ENCODE measurements at places on chromosomes 3 and 15.

DNA sequence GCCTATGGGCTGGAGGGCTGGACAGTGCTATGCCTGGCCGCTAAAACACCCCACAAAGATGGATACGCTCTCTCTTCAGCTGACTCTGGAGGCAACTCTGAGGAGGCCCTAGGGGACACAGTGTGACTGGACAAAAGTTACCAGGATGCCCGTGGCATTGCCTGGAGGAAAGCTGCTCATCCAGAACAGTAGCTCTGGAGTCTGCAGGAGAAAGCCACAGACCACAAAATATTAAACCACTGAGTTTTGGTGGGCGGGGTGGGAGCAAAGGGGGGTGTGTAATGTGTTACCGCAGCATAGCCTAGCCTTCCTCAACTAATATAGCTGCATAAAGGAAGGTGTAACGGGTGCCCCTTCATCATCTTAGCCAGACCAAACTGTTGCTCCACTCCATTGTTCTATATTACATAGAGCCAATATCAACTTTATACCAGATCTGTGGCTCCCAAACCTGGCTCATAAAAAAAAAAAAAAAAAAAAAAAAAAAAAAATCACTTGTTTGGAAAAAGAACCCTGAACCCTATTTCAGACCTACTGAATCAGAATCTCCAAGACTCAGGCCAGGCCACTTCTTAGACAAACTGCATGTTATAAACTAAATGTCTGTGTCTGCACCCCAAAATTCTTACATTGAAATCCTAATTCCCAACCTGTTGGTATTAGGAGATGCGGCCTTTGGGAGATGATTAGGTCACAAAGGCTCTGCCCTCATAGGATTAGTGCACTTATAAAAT lies 132.6 kb downstream of the TNIK start:
- no peak for DNase-seq

DNA sequence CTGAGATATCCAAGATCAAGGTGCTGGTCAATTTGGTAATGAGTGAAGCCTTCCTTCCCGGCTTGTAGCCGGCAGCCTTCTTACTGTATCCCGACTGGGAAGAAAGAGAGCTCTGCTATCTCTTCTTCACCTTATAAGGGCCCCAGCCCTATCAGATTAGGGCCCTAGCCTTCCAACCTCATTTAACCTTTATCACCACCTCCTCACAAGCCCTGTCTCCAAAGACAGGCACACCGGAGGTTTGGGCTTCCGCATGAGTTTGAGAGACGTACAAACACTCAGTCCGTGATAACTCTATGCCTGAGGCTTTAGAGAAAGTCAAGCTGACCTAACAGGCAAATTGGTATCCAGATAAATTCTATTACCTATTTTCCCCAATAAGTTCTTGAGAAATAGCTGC lies 243.9 kb downstream of the OPA1 start:
- DNase-seq: no peak

- DNase-seq: no peak
These were observed 66.6 kb downstream of the ARPP21 start for GRCh38 chr3:35705904-35706303.

DNA sequence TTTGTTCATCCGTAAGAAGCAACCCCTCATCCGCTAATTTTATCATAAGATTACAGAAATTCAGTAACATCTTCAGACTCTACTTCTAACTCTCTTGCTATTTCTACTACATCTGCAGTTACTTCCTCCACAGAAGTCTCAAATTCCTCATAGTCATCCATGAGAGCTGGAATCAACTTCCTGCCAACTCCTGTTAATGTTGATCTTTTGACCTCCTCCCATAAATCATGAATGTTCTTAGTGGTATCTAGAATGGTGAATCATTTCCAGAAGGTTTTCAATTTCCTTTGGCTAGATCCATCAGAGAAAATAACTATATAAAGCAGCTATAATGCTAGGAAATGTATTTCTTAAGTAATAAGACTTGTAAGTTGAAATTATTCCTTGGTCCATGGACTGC lies 115.1 kb downstream of the TAFA4 start:
- no peak for DNase-seq

GRCh38 chr3:151371526-151371925 lies 13.0 kb downstream of the P2RY12 start:
- no peak for DNase-seq

DNA sequence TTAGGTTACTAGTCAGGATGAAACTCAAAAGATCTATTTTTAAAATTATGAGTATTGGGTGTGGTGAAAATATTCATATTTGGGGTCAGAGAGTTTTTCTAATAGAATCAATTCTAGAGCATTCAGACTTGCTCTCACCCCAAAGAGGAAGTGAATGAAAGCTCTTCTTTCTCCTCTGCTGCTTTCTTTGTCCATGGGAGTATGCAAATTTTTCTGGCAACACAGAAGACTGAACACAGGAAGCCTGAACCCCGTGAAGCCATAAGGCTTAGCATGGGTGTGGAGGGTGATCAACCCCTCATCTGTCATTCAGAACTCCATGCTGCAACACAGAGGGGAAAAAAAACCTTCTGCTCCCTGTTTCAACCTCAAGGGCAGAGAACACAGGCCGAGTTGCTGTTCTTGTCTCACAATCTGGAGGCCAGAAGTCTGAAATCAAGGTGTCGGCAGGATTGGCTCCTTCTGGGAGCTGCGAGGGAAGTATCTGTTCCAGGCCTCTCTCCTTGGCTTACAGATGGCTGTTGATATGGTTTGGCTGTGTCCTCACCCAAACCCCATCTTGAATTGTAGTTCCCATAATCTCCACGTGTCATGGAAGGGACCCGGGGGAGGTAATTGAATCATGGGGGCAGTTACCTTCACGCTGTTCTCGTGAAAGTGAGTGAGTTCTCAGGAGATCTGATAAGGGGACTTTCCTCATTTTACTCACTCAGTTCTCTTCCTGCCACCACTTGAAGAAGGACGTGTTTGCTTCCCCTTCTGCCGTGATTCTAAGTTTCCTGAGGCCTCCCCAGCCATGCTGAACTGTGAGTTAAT lies 33.7 kb upstream of the CD47 start:
- no peak for DNase-seq

DNA sequence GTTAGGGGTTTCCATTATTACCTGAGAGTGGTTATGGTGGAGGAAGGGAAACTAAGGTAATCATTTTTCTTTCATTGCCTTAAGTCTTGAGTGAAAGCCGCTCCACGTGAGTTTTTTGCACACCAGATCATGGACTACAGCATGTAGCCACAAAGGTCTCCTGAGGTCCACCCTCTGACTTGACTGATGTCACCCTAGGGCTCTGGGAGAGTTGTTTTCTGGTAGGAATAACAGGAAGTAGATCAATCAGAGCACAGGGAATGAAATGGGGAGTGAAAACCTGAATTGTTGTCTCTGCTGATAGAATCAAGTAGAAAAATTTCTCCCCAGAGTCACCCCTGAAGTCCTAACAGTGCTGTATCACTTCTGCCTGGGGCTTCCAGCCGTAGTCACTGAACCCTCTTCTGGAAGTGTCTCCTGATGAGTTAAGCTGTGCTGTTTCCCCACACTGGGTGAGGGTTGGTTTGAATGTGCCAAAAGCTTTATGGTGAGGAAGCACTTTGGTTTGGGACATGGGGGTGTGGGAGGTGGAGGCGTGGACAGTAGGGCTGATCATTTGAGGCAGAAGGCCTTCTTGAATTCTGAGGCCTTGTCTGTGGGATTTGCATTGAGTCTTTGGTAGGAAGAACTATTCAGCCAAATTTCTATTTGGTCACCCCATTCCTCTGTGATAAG lies 64.3 kb downstream of the SLCO3A1 start:
- DNase-seq: no peak

- DNase-seq: no peak
These were observed 52.8 kb downstream of the SOX2 start for GRCh38 chr3:181764544-181764943.

GRCh38 chr3:42164656-42165055 lies 73.5 kb downstream of the TRAK1 start:
- no peak for DNase-seq

- no peak for DNase-seq
These were observed 141.0 kb upstream of the HACD2 start for GRCh38 chr3:123725652-123726400.

GRCh38 chr15:63815796-63816533 lies 17.8 kb downstream of the HERC1 start:
- DNase-seq: no peak

- DNase-seq: no peak
These were observed 44.6 kb downstream of the PLCL2 start for GRCh38 chr3:16929311-16929710.

DNA sequence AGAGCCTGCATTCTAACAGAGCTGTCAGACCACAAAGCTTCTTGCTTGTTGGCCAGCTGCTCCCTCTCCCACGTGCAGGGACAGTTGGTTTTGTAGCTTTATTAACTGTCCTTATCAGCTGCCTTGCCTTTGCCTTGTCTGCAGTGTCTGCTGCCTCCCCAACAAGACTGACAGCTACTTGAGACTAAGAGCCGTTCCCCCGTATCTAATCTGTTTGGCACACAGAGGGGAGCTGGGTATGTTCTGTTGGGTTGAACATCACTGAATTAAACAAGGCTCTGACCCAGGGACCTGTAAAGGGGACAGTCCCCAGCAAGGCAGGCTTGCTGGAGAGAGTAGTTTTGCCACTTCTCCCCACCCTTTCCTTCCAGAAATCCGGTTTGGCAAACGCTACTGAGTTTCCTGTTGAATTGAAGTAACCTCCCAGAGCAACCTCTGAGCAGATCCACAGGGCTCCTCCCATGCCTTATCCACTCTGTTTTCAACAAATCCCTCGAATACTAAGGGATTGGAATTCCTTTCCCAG lies 116.1 kb downstream of the ANP32A start:
- no peak for DNase-seq

DNA sequence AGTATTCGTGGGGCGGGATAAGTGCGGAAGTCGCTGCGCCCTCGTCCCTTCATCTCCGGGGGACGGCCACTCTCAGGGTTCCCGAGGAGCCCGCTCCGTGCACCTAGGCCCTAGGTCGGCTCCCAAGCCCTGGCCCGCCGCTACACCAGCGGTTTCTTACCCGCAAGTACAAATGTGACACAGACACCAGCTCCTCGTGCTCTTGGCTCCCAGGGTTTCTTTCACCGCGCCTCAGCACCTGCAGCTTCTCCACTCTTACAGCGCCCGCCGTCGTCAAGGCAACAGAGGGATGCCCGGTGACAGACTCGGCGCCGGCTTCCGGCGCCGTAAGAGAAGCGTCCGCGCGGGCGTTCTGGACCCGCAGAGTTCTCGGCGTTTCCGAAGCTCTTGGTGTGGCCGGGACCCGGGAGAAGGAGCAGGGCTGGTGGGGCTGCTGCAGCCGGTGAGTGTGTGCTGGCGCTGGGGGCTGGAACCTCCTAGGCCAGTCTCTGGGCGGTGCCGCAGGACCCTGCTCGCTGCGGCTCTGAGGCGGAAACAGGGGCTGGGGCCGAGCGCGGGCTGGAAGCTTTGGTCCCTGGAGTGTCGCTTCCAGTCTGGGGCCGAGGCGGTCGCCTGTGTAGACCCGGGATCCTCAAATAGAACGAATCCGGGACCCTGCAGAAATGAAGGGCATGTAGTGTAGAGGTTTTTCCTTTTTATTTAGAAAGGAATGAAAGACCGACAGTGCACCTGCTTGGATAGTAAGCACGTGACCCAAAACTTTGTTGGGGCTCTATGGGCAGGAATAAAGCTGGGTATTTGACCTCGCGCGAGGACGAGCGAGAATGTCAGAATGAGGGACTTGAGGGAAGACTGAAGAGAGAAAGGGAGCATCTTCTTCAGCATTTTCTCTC lies 155.4 kb upstream of the GOLGA6L4 start:
- DNase-seq: peak; percentile 64

GRCh38 chr3:25027650-25028049 lies 400.4 kb upstream of the RARB start:
- no peak for DNase-seq

DNA sequence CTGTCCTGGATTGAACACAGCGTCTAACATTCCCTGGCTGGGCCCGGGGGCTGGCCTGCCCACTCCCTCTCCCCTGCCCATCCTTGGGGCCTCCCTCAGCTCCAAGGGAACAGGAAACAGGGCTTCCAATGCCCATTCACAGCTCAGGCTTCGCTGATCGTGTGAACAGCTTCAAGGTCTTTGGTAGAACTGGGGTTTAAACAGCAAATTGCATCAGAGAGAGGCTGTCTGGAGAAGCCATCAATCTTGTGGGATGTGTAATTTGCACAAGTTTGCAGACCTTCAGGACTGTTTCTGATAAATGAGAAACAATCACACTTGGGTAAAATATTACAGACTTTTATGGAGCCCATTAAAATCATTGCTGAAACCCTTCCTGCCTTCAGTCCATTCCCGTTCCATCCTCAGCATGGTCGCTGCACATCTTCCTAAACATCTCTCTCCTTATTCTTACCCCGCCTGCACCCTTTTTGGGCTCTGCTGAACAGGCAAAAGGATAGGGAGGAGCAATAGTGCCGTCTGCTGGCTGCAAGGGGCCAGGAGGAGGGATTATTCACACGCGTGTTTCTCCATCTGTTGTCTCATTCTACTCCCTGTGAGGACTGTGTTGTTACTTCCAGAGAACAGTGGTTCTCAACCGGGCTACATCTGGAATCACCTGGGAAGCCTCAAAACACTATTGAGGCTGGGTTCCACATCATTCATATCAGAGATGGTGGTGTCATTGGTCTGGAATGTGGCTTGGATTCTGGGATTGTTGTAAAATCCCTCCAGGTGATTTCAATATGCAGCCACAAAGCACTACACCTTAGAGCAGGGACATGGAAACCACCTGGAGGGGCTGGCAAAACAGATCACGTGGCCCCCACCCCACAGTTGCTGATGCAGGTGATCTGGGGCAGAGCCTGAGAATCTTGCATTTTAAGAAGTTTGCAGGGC lies 116.3 kb downstream of the CLSTN2 start:
- DNase-seq: no peak

GRCh38 chr3:77407441-77407840 lies 367.5 kb downstream of the ROBO2 start:
- DNase-seq: no peak

GRCh38 chr3:154517404-154517803 lies 87.4 kb upstream of the GPR149 start:
- no peak for DNase-seq

GRCh38 chr15:85479071-85479647 lies 98.8 kb downstream of the AKAP13 start:
- DNase-seq: no peak

DNA sequence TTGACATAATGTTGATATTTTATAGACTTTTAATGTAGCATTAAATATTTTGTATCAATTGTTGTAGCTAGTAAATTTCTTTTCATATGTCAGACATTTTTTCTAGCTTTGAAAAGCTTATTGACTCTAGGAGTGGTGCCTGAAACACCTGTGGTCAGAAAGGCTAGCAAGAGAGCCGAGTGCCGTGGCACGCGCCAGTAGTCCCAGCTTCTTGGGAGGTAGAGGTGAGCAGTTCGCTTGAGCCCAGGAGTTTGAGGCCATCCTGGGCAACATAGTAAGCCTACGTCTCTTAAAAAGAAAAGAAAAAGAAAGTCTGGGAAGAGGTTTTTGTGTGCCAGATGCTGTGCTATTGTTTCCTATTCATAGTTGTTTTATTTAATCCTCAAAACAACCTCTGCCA lies 198.2 kb downstream of the FEZF2 start:
- no peak for DNase-seq
